T-helper 22 cell (primary cell): ENCODE measurements at places on chromosomes 6 and 20.

DNA sequence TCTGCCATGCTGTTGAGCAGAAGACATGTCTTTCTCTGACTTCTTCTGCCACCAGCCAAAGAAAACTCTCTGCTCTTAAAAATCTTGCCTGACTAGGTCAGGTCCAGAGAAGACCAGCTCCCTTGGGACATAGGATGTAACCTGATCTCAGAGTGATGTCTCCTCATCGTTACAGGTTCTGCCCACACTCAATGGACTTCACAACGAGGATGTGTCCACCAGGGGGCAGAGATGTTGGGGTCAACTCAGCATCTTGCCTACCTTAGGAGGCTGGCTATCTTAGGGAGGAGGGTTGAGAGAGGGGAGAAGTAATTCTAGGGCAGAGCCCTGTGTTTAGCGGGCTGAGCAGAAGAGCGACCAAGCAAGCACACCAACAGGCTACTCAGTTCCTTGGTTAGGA, 207.6 kb upstream of the CDH4 start:
- no peak for DNase-seq

GRCh38 chr20:63009988-63010769, 3.4 kb upstream of the BHLHE23 start:
- peak; percentile 50 for DNase-seq

DNA sequence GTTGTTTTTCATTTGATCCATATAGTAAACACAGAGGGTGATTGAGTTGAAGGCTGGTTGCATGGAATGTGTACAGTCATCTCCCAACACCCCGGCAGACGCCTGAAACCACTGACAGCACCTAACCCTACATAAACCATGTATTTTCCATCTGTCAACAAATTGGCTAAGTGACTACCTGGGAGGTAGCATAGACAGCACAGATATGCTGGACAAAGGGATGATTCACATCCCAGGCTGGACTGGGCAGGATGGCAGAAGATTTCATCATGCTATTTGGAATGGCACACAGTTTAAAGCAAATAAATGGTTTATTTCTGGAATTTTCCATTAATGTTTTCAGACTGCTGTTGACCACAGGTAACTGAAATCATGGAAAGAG, 4.4 kb upstream of the VIP start:
- DNase-seq = no peak

GRCh38 chr20:17665756-17666155, 16.3 kb downstream of the RRBP1 start:
- DNase-seq = no peak

- no peak for DNase-seq
These were observed 97.4 kb upstream of the NEDD9 start for GRCh38 chr6:11329726-11330412.

GRCh38 chr6:97440590-97441176, 157.7 kb upstream of the MMS22L start:
- no peak for DNase-seq

- DNase-seq = no peak
These were observed 23.7 kb upstream of the FOXF2 start for GRCh38 chr6:1365686-1366085.

- DNase-seq = no peak
These were observed 47.2 kb upstream of the IPCEF1 start for GRCh38 chr6:154403788-154404187.
